T-helper 22 cell (primary cell): ENCODE measurements at places on chromosomes 5 and 9.

GRCh38 chr9:133474215-133474614 lies 4.7 kb downstream of the SLC2A6 start:
- DNase-seq: no peak

GRCh38 chr5:4511996-4512656 lies 628.0 kb upstream of the ADAMTS16 start:
- no peak for DNase-seq

- DNase-seq: no peak
Measured at GRCh38 chr9:84845956-84846900, 176.7 kb downstream of the NTRK2 start.

- peak; percentile 59 for DNase-seq
Measured at GRCh38 chr5:157217289-157218024, 36.8 kb downstream of the ITK start.

GRCh38 chr5:127933348-127933747 lies 150.2 kb upstream of the SLC12A2 start:
- DNase-seq: no peak

DNA sequence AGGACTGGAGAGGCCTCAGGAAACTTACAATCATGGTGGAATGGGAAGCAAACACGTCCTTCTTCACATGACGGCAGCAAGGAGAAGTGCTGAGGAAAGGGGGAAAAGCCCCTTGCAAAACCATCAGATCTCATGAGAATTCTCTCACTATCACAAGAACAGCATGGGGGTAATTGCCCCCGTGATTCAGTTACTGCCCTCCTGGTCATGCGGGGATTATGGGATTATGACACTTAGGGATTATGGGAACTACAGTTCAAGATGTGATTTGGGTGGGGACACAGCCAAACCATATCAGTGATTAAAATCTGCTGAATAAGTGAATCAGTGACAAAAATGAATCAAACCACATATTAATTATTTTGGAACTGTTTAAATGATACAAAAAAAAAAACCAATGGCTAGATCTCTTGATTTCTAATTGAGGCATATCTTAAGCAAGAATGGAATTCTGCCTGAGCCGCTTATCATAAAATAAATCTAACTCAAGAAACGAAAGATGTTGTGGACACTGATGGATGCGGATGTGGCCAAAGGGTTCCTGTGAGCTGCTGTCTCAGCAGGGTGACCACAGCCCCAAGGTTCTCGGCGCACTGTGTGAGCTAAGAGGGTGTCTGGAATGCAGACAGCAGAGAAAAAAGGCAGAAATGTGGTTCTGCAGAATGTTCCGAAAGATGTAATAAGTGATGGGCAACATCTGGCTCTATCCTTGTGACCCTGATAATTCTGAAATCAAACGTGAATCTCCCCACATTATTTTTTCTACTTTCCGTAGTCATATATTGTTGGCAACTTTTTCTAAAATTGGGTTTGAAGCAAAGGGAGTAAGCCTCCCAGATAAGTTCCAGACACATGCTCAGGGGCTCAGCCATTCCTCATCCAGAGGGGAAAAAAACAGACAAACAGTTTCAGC lies 107.2 kb upstream of the ICE1 start:
- DNase-seq: no peak
